Dermis microvascular lymphatic vessel endothelial cell (primary cell): ENCODE measurements at places on chromosomes 16 and 17.

DNA sequence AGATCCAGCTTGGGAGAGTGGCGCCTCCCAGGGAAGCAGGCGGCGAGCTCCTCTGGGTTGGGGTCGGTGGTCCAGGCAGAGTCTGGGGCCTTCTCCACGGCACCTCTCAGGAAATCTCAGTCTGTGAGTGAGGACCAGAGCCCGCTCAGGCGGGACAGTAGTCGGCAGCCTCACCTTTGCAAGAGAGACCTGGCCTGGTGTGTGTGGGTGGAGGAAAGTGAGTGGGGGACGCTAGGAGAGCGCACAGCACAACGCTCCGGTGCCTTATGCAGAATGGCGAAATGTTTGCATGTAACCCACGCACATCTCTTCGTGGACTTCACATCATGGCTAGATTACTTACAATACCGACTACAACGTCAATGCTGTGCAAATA is 2.2 kb downstream of the AHSP start:
- no peak for DNase-seq

DNA sequence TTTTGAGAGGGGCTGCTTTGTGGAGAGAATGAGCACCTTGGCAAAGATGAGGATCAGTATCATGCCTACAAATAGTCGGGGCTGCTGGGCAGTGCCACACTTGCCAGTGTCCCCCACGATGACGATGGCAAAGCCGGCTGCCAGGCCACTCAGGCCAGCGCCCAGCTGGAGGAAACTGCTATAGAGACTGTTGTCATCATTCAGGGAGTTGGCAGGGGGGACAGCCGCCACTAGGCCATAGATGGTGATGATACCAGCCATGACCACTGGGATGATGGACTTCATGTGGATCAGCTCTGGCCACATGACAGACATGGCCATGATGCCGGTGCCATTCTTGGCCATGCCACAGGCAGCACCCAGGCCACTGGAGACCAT is 23.8 kb downstream of the MINK1 start:
- no peak for DNase-seq

- DNase-seq, result no peak
Measured at GRCh38 chr16:58495521-58496331, 4.2 kb upstream of the NDRG4 start.

DNA sequence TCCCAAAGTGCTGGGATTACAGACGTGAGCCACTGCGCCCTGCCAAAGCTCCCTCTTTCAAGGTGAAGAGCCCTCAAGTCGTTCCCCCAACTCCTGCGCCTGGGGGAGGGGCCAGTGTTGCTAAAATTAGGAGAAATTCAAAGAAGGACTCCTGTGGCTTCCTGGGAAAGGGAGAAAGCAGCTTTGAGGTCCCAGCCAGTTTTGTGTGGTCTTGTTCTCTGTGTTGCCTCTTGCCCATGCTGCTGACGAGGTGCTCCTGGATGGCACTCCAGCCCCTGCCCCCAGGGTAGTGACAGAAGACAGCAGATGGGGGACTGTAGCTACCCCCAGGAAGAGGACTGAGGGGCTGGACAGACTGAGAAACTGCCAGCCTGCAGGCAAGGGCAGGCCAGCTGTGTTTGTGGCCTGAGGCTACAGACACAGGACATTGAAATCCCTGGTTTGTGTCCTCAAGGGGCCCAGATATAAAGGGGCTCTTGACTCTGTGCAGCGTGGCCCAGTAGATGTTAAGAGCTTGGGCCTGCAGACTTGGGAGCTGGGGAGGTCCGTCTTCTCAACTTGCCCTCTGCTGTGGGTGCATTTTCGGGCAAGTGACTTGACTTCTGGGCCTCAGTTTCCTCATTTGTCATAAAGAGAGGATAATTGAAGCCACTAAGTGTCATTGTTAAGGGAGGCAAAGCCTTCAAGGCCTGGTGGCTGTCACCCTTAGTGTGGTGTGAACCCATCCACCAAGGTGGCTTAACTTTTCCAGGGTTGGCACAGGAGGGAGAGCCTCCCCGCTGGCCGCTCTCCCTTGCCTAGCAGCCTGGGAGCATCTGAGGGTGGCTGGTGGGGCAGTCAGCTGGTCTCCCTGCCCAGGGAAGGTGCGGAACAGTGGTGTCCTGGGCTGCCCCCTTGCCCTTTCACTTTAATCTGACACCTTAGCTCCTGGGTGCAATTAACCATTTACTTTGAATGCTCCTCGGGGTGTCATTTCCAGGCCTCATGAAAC is 4.1 kb downstream of the UBALD2 start:
- no peak for DNase-seq

DNA sequence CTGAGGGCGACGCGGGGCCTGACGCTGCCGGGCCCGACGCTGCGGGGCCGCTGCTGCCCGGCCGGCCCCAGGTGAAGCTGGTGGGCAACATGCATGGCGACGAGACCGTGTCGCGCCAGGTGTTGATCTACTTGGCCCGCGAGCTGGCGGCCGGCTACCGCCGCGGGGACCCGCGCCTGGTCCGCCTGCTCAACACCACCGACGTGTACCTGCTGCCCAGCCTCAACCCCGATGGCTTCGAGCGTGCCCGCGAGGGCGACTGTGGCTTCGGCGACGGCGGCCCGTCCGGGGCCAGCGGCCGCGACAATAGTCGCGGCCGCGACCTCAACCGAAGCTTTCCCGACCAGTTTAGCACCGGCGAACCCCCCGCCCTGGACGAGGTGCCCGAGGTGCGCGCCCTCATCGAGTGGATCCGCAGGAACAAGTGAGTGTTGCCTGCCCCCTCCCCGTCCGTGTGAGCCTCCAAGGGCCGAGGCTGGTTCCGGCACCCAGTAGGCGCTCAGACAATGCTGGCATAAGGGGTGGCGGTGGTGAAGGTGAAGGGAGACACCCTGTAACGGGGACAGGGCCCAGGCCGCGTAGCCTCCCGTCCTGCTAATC is 676 bp downstream of the CPD start:
- DNase-seq, result no peak

DNA sequence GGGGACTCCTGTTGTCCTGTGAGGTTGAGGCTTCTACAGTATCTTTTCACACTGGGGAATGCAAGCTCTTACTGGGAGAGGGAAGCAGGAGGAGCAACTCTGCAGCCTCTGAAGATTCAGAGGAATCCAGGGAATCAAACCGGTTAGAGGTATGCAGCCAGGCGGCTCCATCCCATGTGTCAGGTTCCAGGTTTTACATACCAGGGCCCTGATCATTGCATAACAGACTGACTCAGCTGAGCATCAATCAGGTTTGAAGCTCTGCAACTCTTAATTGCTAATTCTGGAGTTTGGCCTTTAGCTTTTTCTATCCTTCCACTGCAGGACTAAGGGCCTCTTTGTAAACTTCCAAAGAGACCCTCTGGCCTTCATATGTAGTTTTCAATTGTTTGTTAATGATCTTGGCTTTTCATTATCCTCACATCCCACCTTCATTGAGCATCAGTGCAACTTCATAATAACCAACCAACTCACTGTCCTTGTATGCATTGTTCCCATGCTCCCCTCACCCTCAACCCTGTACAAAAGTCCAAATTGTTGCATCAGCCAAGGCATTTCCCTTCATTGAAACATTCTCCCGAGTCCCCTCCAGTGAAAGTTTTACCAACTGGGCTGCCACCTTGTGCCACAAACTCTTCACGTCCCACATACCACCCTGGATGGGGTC is 59.7 kb upstream of the DHX40 start:
- DNase-seq, result no peak

DNA sequence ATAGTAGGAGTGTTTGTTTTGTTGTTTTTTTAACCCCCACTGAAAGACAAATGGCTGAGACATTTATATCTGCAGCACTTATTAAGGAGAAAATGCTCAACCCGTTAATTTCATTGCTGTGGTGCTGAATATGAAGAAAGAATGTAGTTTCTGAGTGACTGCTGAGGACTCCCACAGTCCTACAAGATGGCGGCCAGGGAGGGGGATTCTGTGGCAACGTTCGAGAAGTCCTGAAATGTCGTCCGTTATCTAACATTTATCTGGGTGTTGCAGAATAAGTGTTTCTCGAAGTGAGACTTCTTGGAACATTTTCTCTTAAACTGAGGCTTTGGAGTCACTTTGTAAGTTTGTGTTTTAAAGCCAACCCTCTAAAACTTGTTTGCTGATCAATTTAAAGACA is 530.4 kb downstream of the XYLT1 start:
- no peak for DNase-seq

- no peak for DNase-seq
Measured at GRCh38 chr17:55689672-55690071, 33.0 kb downstream of the TMEM100 start.

- no peak for DNase-seq
Measured at GRCh38 chr16:17832738-17833137, 362.0 kb upstream of the XYLT1 start.

GRCh38 chr16:10988879-10989278 is 44.5 kb downstream of the CLEC16A start:
- DNase-seq, result no peak

DNA sequence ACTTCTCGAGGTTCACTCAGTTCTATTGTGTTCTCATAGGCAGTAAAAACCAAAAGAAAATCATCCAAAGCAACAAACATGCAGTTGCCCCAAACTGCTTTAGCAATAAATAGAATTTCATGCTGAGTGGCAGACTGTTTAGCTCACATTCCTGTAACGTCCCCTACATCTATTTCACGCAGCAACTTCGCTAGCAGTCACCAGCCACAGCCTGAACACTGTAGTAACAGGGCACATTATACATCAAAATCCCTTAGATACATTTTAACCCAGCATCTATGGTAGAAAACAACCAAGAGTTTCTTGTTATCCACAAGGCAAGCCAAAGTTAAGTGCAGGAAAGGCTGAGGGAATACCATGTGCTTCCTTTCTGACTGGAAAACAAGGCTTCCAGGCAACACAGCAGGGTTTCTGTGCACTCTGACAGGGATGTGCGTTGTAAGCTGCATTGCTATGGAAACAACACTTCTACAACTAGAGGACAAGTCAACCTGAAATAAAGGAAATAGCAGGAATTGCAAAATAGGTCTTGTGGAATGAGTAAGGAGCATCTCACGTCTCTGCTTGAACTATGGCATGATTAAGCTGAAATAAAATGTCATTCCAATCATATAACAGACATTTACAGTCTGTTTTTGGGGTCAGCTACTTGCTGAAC is 55.4 kb downstream of the CFDP1 start:
- peak; percentile 98 for DNase-seq

DNA sequence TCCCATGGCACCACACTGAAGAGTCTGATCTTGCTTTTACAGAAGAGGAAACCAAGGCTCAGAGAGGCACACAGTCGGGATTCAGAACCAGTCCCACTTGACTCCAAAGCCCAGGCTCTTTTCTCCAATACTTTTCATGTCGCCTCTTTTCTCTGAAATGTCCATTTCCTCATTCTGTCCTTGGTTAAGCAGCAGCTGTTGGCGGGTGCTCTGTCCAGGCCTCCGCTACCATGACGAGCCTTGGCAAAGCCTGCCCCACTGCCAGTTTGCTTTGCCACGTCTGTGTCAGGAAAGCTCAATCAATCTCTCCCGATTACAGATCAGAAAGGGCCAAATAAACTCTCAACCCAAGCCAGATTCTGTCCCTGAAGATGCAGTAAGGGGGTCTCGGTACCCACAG is 9.1 kb upstream of the CEP295NL start:
- no peak for DNase-seq

DNA sequence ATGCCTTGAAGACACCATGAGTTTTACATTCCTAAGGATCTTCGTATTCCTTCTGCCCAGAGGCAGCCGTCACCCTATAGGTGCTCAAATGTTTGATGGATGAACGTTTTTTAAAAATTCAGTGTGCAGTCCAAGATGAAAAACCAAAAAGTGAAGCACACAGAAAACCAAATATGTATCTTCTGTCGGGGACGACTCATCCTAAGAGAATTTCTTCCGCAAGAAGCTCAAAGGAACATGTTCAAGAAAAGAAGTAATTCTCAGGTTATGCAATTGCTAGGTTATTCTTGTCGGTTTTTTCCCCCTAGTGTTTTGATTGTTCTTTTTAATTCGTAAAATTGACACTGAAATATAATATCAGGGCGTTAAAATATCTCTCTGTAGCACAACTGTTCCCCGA is 1.4 kb downstream of the CENPV start:
- DNase-seq, result no peak

GRCh38 chr17:51044976-51045375 is 75.7 kb downstream of the SPAG9 start:
- DNase-seq, result no peak

- no peak for DNase-seq
Measured at GRCh38 chr16:49068224-49068623, 213.4 kb downstream of the CBLN1 start.

DNA sequence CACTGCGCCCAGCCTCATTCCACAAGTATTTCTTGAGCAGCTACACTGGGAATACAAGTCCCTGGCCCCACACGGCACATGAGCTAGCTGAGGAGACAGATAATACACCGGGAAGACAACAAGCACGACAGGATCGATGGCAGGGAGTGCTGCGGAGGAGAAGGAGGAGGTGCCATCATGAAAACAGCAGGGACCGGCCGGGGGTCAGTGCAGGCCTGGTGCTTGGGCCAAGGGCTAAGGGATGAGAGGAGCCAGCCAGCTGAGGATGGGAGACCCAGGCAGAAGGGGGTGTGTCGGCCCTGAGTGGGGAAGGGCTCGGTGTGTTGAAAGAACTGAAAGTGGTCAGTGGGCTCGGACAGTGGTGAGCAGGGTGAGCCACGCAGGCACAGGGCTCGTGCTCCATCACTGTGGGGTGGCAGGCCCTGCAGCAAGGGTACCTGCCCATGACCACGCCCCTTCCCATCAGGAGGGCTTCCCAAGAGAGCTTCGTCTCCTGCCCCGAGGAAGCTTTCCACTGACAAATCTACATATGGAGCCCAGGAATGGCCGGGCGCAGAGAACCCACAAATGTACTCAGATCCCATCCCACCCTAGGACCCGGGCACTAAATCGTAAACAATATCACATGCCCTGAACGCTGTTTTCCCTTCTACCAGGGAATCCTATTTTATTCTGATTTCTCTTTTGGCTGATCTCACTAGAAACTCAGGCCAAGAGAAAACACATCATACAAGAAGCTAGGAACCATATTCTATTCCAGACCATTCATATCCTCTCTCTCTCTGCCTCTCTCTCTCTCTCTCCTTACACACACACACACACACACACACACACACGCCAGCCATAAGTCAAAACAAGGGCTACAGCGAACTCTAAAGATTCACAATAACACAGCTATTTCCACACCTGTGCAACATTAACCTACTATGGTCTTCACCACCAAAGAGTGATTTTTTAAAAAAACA is 50.7 kb upstream of the TNRC6C start:
- DNase-seq, result no peak
